Vagina (tissue), 2 donors: ENCODE measurements at places on chromosomes 1 and 21.

DNA sequence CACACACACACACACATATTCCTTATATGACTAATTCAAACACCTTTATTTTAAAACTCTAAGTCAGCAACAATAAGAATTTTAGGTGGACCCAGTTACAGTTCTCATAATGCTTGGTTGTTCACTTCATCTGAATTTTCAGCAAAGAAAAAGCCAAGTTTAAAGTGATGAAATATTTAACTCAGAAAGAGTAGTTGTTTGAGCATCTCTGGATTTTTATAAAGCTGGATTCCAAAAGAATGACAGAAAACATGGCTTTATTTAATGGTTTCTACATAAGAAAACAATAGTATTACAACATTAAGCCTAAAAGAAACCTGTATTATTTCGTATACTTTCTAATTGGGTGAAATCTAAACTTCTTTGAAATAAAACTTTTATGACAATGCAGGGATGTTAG, 54.2 kb upstream of the ADAMTS5 start:
- H3K4me3 ChIP-seq = no peak overlapping the region
- H3K27ac ChIP-seq = no peak overlapping the region
- no peaks in the 10 kb centered on the region for H3K36me3 ChIP-seq

DNA sequence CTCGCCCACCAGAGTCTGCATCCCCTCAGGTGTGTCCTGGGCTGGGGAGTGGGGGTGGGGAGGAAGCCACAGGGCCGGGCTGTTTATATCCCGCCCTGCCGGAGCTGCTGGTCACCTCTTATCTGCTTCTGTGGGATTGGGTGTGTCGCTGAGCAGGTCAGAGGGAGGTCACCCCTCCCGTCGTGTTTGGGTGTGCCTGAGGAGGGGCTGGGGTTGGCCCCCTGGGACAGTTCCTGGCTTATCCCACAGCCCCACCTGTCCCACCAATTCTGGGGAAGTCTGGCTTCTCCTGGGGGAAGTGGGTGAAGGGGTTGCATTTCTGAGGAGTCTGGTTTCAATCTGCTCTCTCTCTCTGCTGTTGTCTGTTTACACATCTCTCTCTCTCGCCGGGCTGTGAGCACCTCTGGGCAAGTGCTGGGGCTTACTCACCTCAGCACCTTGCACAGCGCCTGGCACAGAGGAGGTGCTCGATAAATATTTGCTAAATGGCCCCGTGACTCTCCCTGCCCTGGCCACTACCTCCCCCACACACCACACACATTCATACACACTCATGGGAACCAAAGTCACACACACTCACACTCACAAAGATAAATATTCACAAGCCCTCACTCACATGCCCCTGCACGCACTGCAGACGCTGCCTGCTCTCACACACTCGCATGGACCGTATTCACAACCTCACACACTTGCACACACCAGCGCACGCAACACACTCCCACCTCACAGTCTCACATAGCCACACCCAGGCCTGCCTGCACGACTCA, 8.3 kb downstream of the ELF3 start:
- peak overlapping the region; percentile 26 for H3K27ac ChIP-seq
- no peak for DNase-seq
- no peaks in the 10 kb centered on the region for H3K36me3 ChIP-seq
- no peak overlapping the region for H3K4me3 ChIP-seq

- H3K4me3 ChIP-seq = no peak overlapping the region
- no peaks in the 10 kb centered on the region for H3K4me1 ChIP-seq
- no peaks in the 10 kb centered on the region for H3K27me3 ChIP-seq
- peaks cover 6% of the 10 kb centered on the region for H3K36me3 ChIP-seq
- DNase-seq = no peak
Measured at GRCh38 chr1:59871746-59872145, 54.8 kb downstream of the CYP2J2 start.

DNA sequence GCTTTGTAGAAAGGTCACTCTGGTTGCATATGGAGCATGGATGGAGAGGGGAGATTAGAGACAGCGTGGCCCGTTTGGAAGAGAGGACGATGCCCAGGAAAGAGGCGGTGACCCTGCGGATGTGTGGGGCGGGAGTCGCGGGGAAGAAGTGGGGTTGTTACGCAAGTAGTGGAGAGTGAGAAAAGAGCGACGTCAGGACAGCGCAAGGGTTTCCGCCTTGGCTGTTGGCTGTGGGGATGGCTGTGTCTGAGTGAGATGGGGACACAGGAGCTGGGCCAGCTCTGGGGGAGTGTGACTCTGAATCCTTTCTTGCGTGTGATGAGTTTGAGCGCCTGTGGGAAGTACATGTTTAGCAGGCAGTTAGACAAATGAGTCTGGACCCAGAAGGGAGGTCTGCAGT, 3.8 kb downstream of the B4GALT2 start:
- no peaks in the 10 kb centered on the region for H3K27me3 ChIP-seq
- H3K27ac ChIP-seq = no peak overlapping the region
- H3K36me3 ChIP-seq = peaks cover 8% of the 10 kb centered on the region

- no peaks in the 10 kb centered on the region for H3K27me3 ChIP-seq
- H3K4me1 ChIP-seq = peaks cover 77% of the 10 kb centered on the region
- H3K36me3 ChIP-seq = peaks cover 5% of the 10 kb centered on the region
- H3K4me3 ChIP-seq = no peak overlapping the region
- no peak for DNase-seq
Measured at GRCh38 chr1:208206092-208206698, 38.0 kb downstream of the PLXNA2 start.
